Activated CD8-positive, alpha-beta T cell treated with anti-CD3 and anti-CD28 coated beads, Interleukin-2, amount 10 ng/mL, durations not matched to agents 7 days and 5 days (primary cell): ENCODE measurements at places on chromosomes 7 and 10. TPM values are rescaled to one million over a fixed set of nuclear protein-coding genes. Genes with fewer than 3 reads are reported as not detected.
A peak's percentile ranks its signal among the peaks of the same experiment; 100 is the strongest.

DNA sequence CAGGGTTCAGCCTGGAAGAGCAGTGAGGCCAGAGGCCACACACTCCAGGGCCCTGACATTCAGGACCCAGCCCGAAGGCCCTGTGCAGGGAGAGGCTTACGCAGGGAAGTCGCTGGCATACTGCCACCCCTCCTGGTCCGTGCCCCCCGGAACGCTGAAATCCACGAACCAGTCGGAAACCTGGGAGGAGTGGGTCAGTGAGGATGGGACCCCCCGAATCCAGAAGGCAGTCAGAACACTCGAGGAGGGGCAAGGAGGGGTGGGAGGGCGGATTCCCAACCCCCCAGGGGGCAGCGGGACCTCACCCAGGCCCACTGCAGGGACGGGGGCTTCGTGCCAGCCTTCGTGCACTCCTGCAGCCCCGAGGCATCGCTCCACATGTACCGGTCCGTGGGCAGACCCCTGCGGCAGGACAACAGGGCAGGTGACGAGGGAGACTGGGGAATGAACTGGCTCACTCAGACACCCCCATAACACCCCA lies 13.5 kb downstream of the BHLHA15 start:
- no peak for DNase-seq

GRCh38 chr7:37408291-37409228 lies 40.1 kb downstream of the ELMO1 start:
- peak; percentile 35 for DNase-seq

The VWDE gene
- total RNA-seq = 4.4 TPM

- peak; percentile 64 for DNase-seq
These were observed 878 bp downstream of the SEC61A2 start for GRCh38 chr10:12130237-12130872.

DNA sequence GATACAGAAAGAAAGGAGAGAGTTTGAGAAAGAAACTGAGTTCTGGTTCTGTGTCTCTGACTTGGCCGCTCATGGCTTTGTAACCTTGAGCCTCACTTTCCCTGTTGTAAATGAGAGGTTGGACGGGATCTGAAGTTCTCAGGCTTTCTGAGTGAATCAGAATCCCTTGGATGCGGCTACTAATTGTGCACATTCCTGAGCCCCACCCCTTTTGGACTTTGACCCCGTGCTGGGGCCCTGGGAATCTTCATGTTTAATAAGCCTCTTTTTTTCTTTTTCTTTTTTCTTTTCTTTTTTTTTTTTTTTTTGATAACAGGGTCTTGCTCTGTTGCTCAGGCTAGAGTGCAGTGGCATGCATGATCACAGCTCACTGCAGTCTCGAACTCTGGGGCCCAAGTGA lies 26.9 kb downstream of the SLC25A28 start:
- no peak for DNase-seq

The OPALIN gene
- not detected for total RNA-seq

- DNase-seq = no peak
These were observed 57.7 kb downstream of the PPP1R3C start for GRCh38 chr10:91575044-91575610.

The KBTBD2 gene
- 37.4 TPM for total RNA-seq

DNA sequence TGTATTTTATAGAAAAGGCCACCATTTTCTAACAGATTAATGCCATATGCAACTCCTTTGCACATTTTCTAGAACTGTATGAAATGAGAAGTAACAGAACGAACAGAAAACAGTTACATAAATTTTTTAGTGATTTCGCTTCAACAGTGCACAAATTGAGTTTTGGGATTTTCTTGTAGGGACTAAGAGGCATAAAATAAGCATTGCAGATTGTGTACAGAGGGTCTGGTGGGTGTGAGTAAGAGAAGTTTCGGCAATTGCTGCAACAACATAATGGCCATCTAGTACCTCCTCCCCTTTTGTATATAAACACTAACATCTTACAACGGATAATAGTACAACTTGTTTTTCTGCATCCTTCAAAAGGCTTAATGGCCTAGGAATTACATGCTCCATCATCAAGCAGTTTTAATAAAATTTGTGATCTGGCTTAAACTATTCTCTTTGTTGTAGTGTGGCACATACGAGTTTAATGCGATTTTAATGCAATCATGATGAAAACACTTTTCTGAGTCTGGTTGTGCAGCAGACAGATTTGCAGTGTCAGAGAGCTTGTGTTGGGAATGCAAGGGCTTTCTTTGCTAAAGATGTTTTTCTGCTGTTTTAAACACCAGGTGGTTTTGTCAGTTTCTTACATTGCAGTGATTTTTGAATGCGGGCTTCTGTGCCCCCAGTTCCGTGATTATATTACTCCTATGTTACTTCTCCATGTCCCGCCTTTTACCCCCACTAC lies 2.9 kb downstream of the GLCCI1 start:
- no peak for DNase-seq

- no peak for DNase-seq
These were observed 31.3 kb upstream of the LOXL4 start for GRCh38 chr10:98299341-98299740.

- no peak for DNase-seq
These were observed 25.3 kb upstream of the ANKRD2 start for GRCh38 chr10:97547271-97547600.

GRCh38 chr7:71783779-71784178 lies 628.4 kb downstream of the CALN1 start:
- no peak for DNase-seq

The FAM25A gene
- total RNA-seq = not detected

DNA sequence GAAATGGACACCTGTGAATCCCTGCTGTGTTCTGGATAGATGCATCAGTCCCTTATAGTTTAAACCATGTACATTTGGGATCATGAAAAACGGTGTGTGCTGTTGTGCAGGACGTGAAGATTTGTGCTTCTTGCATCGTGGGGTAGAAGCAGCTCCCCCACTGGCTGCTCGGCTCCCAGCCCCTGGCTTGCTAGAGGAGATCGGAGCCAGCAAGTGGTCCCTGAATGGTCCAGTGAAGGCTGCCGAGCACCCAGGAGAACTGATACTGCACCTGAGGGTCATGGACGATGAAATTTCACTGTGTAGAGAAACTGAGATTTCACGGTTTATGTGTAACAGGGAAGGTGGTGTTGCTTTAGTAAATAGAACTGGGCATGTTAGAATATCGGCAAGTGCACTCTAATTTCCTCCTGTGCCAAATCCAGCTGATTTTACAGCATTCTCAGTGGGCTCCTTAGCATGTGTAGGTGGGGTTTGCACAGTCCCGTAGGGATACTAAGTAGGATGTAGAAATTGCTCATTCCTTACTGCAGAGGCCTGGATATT lies 655.1 kb upstream of the FOXK1 start:
- DNase-seq = no peak

DNA sequence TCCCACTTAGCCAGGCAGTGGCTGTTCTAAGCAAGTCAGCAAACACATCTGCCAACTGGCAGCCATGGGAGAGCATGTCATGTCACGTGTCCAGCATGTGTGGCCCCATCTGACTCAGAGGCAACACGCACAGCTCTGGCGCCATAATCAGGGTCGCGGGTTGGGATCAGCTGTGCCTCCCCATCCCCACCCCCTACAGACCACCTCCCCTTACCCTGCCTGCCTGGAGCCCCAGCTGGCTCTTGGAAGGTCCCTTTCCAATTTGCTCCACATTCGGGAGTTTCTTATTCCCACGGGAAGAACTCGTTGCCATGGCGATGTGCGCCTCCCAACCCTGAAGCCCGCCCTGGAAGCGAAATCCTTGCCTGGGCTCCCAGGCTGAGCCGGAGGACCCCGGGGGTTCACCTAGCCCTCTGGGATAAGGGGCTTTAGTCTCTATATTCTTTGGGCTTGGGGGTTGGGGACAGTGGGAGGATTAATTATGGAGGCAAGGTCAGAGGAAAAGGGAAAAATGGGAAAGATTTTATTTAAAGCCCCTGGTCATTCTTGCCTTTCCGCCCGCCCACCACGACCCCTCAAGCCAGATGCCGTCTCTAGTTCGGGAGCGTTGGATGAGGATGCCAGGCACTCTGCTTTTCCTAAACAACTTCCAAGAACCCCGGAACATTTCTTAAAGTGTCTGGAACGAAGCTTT lies 283.7 kb downstream of the ZEB1 start:
- peak; percentile 23 for DNase-seq
